Activated T-cell treated with anti-CD3 and anti-CD28 coated beads for 4 hours (primary cell): ENCODE measurements at places on chromosomes 2 and 18.

GRCh38 chr2:238203973-238204683 is 633 bp upstream of the ILKAP start:
- DNase-seq, result no peak

- no peak for DNase-seq
These were observed 137.7 kb downstream of the LTBP1 start for GRCh38 chr2:33084433-33084832.

- no peak for DNase-seq
These were observed 248.4 kb upstream of the MEIS1 start for GRCh38 chr2:66186537-66186936.

- no peak for DNase-seq
These were observed 99.8 kb upstream of the ZNF397 start for GRCh38 chr18:35141077-35141476.

DNA sequence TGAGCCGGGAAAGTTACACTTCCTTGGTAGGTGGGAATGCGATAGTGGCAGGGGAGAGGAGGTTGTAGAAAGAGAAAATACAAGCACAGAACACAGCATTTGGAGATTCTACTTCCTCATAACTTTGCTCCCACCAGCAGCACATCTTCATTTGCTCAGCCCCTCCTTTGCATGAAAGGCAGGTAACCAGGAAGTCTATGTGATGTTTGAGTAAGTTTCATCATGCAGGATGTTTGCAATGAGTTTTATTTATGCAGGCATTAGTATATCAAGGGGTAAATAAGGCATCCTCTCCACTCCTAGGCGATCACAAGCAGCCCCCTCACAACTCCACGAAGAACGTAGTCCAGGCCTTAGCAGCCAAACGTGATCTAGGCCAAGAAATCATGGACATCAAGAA is 5.0 kb downstream of the RNF152 start:
- DNase-seq, result no peak

DNA sequence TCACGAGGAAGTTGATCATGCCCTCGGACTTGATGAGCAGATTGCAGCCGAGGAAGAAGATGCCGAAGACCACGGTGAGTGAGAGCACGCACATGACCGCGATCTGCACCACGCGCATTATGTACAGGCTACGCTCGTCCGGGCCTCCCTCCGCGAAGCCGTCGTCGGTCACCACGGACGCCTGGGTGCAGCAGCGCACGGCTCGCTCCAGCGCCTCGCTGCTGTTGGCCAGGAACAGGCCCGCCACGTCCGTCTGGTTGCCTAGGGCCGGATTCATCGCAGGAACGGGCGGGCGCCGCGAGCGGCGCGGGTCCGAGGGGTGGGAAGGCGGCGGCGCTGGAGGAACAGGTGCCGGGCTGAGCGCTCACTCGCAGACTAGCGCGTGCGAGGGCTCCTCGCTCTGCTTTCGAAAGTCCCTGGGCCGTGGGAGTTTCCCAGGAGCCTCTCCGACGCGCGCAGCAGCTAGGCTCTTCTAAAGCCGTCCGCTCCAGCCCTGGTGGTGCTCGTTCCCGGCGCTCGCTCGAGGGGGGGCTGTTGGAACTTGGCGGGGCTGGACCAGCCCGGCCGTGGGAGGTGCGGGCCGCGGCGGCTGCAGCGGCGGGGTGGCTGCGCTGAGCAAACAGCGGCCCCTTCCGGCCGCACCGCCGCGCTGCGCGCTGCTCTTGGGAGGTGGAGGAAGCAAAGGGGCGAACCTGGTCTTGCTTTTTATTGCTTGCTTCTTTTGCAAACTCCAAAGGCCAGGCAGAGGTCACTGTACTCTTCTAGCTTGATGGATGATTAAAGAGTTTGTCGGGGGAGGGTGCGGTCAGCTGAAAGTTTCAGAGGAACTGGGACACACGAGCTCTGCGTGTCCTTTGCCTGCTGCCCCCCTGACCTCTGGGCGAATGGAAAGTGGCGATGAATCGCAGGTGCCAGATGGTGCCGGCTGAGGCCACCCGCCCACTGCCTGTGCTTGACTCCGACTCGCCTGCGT is at the start of gene RPRM:
Gene RPRM, minus strand, starts transcription at position 474 of the 973 bp plus-strand sequence. Its CDS starts 197 bp downstream, at position 277.
- peak; percentile 35 for DNase-seq

- no peak for DNase-seq
These were observed 87.4 kb upstream of the HS6ST1 start for GRCh38 chr2:128405981-128406613.

- DNase-seq, result no peak
These were observed 66.4 kb downstream of the TSHZ1 start for GRCh38 chr18:75276818-75277609.
